ENCODE measurements at places on chromosomes 3 and 15.

- DNase-seq = no peak
Observed at GRCh38 chr3:108017587-108017986, 73.2 kb downstream of the CD47 start.

DNA sequence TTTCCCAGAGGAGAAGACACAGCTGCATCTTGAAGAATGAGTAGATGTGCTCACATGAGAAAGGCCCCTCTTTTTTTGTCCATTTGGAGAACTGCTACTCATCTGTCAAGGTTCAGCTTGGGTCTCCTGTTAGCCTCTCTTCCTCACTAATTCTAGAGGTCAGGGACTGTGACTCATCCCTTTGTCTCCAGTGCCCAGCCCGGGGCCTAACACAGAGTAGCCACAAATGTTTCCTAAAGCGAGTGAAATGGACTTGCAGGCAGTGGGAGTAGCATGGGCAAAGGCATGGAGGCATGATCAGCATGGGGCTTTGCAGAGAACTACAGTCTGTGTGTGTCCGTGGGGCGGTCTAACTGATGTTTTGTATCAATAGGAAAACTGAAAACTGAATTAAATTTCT, 33.9 kb upstream of the MRPS22 start:
- no peak for DNase-seq

GRCh38 chr3:69102384-69102783, 17.6 kb downstream of the ARL6IP5 start:
- no peak for DNase-seq

DNA sequence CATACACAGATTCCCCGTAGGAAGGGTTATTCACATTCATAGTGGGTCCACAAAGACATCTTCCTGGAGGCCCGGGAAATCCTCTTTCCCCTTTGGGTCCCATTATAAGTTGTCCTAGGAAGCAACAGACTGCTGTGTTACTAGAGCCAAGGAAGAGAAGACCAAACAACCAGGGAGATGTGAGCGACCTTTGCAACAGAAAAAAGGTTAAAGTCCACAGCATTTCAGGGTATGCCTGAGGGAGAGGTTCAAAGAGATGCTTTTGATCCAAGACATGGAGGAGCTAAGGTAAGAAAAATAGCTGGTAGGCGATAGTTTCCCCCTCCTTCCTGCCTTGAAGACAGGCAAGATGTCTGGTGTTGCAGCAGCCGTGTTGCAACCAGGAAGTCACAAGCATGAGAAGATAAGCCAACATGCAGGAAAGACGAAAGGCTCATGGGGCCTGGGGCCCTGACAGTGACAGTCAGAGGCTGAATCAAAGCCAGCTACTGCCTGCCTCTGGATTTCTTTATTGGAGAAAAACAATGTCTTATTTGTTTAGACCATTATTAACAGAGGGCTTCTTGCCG, 30.9 kb downstream of the EAF1 start:
- no peak for DNase-seq

DNA sequence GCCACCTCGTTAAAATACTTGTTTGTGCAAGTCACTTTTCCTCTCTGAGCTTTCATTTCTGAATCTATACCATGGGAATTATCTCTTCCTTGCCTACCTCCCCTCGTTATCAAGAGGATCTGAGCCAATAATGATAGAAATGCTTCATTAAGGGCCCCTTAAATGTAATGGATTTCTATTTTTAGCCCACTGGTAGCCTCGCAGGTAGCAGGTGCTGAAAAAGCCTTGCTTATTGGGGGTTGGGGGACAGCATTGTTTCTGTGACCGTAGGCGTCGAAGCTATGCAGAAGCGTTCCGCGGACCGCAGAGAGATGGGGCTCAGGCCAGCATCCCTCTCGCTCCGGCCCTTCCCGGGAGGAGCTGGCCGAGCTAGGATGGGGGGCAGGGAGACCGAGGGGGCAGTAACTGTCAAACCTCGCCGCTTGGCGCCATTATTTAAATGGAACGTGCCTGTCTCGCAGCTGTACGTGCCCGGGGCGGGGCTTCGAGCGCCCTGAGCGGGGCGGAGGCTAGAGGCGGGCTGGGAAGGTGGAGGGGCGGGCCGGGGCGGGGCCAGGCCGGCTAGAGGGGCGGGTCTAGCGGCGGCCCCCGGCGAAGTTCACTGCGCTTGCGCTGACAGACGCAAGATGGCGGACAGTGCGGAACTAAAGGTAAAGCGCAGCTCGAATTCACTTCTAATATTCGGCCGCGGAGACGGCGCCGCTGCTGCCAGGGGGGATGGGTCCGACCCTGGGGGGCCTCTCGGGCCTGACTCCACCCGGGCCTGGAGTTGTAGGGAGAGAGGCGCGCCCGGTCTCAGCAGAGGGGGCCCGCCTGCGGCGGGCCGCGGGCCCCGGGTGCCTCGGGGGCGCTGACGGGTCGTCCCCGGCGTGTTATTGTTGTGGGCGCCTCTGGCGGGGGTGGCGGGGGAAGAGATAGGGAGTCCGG, at the start of gene PIAS1:
Gene PIAS1, plus strand, starts transcription at position 615 of the 927 bp plus-strand sequence. Its CDS starts 12 bp downstream, at position 627.
- peak; percentile 91 for DNase-seq

DNA sequence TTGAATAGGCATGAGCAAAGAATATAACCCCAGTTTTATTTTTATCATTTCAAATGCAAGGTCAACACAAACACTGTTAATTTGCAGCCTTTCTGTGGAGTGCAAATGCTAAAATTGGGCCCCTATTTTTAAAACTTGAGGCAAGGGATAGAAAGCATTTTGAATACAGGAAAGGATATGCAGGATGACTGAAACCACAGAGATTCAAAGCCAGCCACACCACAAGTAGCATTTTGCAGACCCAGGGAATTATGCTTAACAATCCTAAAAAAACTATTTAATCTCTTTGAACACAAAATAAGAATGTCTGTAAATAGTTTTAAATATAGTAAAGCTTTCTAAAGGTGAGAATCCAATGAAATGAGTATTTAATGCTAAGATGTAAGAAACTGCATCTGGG, 62.9 kb upstream of the TRPC1 start:
- DNase-seq = no peak

GRCh38 chr3:178127221-178127620, 409.0 kb upstream of the KCNMB2 start:
- DNase-seq = no peak

DNA sequence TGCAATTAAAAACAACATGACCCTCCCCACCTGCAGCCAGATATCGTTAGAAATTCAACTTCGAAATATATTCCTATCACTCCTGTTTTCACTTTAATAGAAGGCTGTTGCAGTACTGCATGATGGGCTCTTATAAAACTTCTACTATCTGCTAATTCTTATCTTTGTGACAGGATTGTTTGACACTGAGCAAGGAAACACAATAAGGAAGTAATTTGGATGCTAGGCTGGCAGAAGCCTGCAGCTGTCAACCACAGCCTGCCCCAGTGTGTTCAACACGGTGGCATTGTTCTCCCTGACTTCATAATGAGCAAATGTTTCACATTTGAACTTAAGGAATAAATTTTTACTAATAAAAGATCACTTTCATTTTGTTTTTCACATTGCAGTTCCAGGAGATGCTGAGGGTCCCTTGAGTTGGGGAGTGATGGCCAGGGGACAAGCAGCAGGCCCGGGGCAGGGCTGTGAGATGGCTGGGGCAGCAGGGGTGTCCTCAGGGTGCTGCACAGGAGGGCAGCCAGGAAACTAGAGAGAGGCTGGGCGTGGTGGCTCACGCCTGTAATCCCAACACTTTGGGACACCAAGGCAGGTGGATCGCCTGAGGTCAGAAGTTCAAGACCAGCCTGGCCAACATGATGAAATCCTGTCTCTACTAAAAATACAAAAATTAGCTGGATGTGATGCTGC, 64.8 kb upstream of the SEC61A1 start:
- no peak for DNase-seq

GRCh38 chr3:55285156-55285555, 201.9 kb downstream of the WNT5A start:
- no peak for DNase-seq

- DNase-seq = no peak
Observed at GRCh38 chr3:12042638-12043037, 38.5 kb downstream of the SYN2 start.

- DNase-seq = no peak
Observed at GRCh38 chr3:15633766-15634598, 32.4 kb downstream of the BTD start.

GRCh38 chr3:150956376-150956775, 16.2 kb downstream of the CLRN1 start:
- DNase-seq = no peak

DNA sequence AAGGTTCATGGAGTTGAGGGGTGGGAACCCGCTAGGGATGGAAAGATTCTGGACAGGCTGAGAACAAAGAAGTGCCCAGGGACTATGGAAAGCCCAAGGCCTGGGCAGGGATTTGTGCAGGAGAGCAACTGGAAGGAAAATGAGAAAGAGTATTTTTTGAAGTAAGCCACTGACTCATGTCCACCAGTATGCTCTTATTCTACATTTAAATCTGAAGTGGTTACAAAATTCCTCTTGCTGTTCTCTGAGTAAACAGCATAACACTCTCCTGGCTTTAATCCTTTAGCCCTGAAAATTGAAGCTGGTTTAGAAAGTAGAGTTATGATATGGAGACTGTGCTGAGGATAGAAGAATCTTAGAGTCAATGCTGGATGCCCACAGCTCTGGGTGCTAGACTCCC, 165.2 kb downstream of the ISL2 start:
- DNase-seq = no peak
